ENCODE measurements at places on chromosomes 5 and 9. TPM values are rescaled to one million over a fixed set of nuclear protein-coding genes. Genes with fewer than 3 reads are reported as not detected.

DNAH5 gene
- polyA plus RNA-seq: 2.9 TPM

PCDHA8 gene
- 0.06 TPM for polyA plus RNA-seq

MEIKIN gene
- 0.19 TPM for polyA plus RNA-seq

NAIF1 gene
- 11.0 TPM for polyA plus RNA-seq

HSPB3 gene
- 0.61 TPM for polyA plus RNA-seq

APBA1 gene
- 13.8 TPM for polyA plus RNA-seq

HRH2 gene
- 2.6 TPM for polyA plus RNA-seq

SAPCD2 gene
- 5.4 TPM for polyA plus RNA-seq

SPATA6L gene
- polyA plus RNA-seq: 3.0 TPM

C9orf153 gene
- polyA plus RNA-seq: not detected

ISOC1 gene
- 42.7 TPM for polyA plus RNA-seq

UNC13B gene
- 27.7 TPM for polyA plus RNA-seq

NPR3 gene
- polyA plus RNA-seq: 19.7 TPM

CAMK4 gene
- polyA plus RNA-seq: 3.6 TPM

CACNA1B gene
- 0.17 TPM for polyA plus RNA-seq

FAM221B gene
- 0.11 TPM for polyA plus RNA-seq

PCDHAC1 gene
- polyA plus RNA-seq: 0.04 TPM

Data from right renal cortex interstitium (tissue), 3 donors.